ENCODE measurements at places on chromosomes 5 and 9.

DNA sequence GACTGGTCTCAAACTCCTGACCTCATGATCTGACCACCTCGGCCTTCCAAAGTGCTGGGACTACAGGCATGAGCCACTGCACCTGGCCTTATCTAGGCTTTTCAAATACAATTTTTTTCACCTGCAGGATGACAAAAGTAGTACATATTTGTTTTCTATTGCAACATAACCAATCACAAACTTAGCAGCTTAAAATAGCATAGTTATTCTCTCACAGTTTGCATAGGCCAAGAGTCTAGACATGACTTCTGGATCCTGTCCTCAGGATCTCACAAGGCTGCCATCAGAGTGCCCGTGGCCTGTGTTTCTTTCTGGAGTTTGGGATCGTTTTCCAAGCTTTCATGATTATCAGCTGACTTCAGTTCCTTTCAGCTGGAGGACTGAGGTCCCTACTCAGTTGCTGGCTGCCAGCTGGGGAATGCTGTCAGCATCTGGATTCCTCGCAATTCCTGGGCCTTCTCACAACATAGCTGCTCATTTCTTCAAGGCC, 348.9 kb downstream of the ARHGEF28 start:
- no peak for DNase-seq

GRCh38 chr9:133634081-133634691, 2.0 kb upstream of the DBH start:
- no peak for DNase-seq

GRCh38 chr5:158940977-158941376, 158.7 kb downstream of the EBF1 start:
- DNase-seq: no peak

- no peak for DNase-seq
These were observed 74.3 kb upstream of the PTGER4 start for GRCh38 chr5:40605295-40605958.

GRCh38 chr5:107855171-107855570, 184.4 kb upstream of the EFNA5 start:
- no peak for DNase-seq

GRCh38 chr9:31519424-31519823, 865.0 kb upstream of the ACO1 start:
- no peak for DNase-seq

DNA sequence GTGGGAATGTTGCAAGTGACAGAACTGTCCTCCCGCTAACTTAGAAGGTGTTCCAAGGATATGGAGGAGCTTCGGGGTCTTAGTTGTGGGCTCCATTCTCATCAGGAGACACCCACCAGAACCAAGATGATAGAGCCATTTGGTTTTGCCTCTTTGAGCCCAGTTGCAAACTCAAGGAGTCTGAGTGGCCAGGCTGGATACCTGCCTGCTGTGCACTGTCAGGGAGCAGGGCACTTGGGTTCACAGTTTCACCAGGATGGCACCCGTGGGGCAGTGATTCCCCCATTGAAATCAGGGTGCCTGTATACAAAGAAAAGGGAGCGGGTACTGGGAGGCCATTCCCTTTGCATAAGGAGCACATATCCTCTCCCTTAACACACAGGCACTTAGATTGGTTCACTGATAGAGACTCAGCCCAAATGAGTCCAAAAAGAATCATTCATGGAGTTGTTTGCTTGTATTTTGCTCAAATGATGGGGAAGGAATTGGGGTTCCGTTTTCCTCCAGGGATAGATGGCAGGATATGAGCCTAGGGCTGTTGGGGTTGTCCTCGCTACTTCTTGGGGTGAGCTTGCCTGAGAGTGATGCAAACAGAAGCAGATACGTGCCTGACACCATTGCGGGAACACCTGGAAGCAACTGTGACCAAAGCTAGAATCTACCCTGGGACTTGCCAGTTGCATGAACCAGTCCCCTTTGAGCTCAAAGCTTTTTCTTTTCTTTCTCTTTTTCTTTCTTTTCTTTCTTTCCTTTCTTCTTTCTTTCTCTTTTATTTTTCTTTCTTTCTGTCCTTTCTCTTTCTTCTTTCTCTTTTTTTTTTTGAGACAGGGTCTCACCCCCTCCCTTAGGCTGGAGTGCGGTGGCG, 1.3 kb upstream of the PRR7 start:
- DNase-seq: no peak

DNA sequence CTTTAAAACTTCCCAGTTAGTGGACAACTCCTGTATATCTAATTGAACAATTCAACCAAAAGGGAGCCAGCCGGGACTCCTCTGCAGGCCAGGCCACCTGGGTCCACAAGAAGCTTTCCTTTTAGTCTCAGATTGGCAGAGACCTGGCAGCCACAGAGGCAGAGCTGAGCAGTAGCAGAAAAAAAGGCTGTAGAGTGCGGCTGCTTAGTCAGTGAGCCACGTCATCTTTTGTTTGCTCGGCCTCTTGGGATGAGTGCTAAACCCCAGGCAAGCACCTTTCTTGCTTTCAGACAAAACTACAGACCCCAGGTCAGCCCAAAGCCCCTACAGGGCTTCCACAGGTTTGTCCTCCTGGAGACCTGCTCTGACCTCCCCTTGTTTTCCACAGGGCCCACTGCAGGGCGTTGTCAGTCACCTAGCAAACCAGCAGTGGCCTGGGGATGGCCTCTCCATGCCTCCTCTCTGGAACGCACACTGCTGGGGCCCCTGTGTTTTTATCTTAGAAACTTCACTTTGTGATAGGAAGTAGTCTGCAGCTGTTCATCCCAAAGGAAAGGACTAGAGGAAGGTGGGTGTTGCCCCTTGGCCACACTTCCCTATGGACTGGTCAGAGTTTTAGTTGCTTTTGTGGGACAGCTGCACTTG, 49.9 kb downstream of the SHB start:
- DNase-seq: peak; percentile 78

All from renal cortical epithelial cell (primary cell).